ENCODE measurements at places on chromosomes 6 and 20. TPM values are rescaled to one million over a fixed set of nuclear protein-coding genes. Genes with fewer than 3 reads are reported as not detected.

Gene TRIM40
- not detected for total RNA-seq

Gene SLX4IP
- total RNA-seq, result 4.0 TPM

Gene BPIFB3
- total RNA-seq, result not detected

Gene BEND3
- 3.0 TPM for total RNA-seq

Gene ZNF165
- total RNA-seq, result 0.16 TPM

Gene PLA2G7
- total RNA-seq, result 0.16 TPM

Gene POPDC3
- 0.49 TPM for total RNA-seq

Gene GABRR2
- 0.32 TPM for total RNA-seq

Gene CLVS2
- not detected for total RNA-seq

Gene MPIG6B
- not detected for total RNA-seq

Gene C2
- total RNA-seq, result not detected

Gene CENPQ
- 4.8 TPM for total RNA-seq

Gene PLG
- total RNA-seq, result under 0.01 TPM

Gene THBD
- 42.2 TPM for total RNA-seq

Gene GNRH2
- total RNA-seq, result not detected

Gene HNF4A
- total RNA-seq, result under 0.01 TPM

Gene CLPSL1
- not detected for total RNA-seq

Gene BEND6
- 0.19 TPM for total RNA-seq

Gene PGC
- total RNA-seq, result not detected

Gene AVP
- not detected for total RNA-seq

Gene RTEL1
- total RNA-seq, result 14.5 TPM

Gene RAET1L
- total RNA-seq, result not detected

Gene KHDC1L
- total RNA-seq, result not detected

Gene KIF13A
- total RNA-seq, result 56.0 TPM

Gene ASF1A
- total RNA-seq, result 11.7 TPM

Gene SIRPB2
- 2.8 TPM for total RNA-seq

Gene EPHA7
- total RNA-seq, result 0.13 TPM

Gene SAMD3
- not detected for total RNA-seq

Gene PRL
- not detected for total RNA-seq

Gene HCRTR2
- total RNA-seq, result not detected

Gene MUC21
- not detected for total RNA-seq

Gene OR2J3
- total RNA-seq, result not detected

Gene MLIP
- total RNA-seq, result 1.1 TPM

Gene UNC5CL
- total RNA-seq, result under 0.01 TPM

Gene FOXP4
- 1.3 TPM for total RNA-seq

Gene SOBP
- 0.76 TPM for total RNA-seq

Gene DHX35
- total RNA-seq, result 9.5 TPM

Gene CFB
- total RNA-seq, result 0.97 TPM

Gene TRDN
- not detected for total RNA-seq

Gene RIPOR2
- 1.1 TPM for total RNA-seq

Gene TTK
- total RNA-seq, result 12.1 TPM

Gene NT5DC1
- total RNA-seq, result 4.9 TPM

Gene EPPIN
- total RNA-seq, result not detected

Gene IMPG1
- not detected for total RNA-seq

Gene ZNF391
- total RNA-seq, result 0.50 TPM

Gene NFKBIL1
- 27.2 TPM for total RNA-seq

Gene NMBR
- total RNA-seq, result 0.16 TPM

Gene GPR6
- not detected for total RNA-seq

Gene GSTA2
- total RNA-seq, result not detected

Gene SLC24A3
- total RNA-seq, result 0.16 TPM

Gene CRIP3
- not detected for total RNA-seq

Gene ANKRD6
- total RNA-seq, result 13.0 TPM

Gene ADGRF1
- total RNA-seq, result not detected

Gene EBF4
- total RNA-seq, result under 0.01 TPM
